Stimulated activated CD4-positive, alpha-beta T cell treated with anti-CD3 and anti-CD28 coated beads, TNF-alpha, amount 100 ng/mL, for 1 hour (primary cell): ENCODE measurements at places on chromosomes 12 and 14.

- no peak for DNase-seq
These were observed 544.7 kb downstream of the ETNK1 start for GRCh38 chr12:23169696-23170013.

- DNase-seq, result peak; percentile 12
These were observed 764 bp upstream of the SPTB start for GRCh38 chr14:64880221-64881121.

DNA sequence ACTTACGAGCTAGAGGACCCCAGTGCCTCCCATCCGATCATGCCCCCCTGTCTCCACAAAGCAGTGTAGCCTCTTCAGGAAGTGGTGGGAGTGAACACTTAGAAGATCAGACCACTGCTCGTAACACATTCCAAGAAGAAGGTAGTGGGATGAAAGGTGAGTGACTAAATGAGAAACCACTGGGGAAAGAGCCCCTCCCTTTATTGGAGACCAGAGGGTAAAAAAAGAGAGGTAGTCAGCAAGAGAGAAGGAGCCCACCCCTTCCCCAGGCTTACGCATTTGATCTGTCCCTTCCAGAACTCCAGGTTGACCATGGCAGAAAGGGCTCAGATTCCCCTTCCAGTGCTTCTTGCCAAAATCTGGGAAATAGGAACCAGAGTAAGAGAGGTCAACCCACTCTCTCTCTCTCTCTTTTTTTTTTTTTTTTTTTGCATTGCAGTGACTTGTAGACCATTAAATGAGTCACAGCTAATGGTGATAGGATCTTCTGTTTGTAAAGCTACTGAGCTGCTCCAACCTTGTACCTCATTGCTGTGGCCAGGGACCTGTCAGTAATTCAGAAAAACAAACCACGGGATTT is 165.4 kb downstream of the GCH1 start:
- DNase-seq, result no peak

DNA sequence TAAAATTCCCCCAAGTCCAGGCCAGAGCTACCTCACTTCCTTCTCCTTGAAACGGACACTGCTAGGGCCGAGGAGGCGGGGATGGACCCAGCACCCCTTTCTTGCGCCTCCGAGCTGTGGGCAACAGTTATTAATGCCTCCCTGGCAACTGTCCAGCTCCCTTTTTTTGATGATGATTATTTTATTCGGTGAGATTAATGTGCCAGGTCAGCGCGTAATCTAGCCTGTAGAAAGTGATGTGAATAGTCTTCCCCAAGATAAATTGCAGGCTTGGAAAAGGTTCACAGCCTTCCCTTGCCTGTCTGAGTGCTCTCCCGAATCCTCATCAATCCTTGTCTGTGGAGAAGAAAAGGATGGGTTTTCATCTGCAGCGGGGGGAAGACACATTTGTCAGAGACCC is 54.3 kb downstream of the RNFT2 start:
- DNase-seq, result no peak

DNA sequence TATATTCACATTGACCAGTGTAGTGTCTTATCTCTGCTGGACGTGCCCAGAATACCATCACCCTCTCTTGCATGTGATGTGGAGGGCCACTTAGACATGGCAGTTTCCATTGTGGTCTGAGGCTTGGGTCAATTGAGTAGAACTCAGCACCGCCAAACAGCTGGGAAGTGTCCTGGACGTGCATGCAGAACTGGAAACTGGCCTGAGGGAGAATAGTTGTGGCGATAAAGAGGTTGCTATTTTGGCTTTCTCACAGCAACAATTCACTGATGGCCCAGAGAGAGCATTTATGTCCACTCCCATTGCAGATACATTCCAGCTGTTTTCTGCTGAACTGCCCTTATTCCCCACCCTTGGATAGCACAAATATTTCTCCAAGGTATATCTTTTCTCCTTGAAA is 210.1 kb upstream of the DAAM1 start:
- no peak for DNase-seq

DNA sequence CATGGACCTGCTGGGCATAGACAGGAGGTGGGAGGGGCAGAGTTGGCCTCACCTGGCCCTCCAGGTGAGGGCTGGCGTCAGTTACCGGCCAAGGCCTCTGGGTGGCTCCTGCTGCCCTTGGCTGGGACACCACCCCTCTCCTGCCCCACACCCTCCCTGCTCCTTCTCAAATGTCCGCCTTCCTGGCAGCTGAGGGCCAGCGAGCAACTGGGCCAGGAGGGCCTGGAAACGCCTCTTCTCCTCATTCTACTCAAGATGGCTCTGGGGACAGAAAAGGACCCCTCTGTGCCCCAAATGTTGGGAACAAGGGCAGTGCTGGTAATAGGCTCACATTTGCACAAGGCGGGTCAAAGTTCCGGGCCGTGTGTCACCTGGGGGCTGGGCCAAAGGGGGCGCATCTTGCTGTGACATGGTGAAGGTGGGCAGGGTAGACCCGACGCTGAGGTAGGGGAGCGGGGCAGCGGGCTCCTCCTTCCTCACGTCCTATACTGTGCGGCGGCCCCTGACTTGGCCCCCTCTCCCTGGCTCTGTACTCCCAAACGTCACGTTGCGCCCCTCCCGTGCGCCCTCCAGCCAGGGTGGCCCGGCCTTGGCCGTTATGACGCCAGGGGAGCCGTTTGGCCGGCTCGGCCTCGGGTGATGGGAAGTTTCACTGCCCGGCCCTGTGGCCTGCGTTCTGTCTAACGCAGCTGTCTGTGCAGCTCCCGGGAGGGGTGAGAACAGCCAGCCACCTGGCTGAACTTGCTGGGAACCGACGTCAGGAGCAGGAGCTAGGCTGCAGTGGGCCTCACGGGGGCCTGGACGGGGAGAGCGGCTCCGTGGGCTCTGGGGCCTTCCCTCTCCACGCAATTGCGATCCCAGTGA is 18.0 kb upstream of the DLK1 start:
- no peak for DNase-seq

DNA sequence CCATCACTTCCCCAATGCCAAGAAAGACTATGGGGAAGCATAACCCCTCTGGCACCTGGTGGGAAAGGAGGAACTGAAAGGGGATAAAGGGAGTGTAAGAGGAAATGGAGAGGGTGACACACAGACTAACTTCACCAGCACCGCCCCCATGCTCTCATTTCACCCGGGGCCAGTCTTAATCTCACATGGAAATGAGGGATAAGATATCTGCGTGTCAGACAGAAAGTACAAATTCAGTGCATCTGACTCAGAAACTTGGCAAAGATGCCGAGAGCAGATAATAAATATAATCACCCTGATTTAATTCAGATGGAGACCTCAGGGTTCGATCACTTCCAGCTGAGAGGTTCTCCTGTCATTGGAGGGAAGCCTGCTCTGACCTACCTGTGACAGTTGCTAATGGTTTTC is 191.6 kb downstream of the DUSP6 start:
- no peak for DNase-seq

DNA sequence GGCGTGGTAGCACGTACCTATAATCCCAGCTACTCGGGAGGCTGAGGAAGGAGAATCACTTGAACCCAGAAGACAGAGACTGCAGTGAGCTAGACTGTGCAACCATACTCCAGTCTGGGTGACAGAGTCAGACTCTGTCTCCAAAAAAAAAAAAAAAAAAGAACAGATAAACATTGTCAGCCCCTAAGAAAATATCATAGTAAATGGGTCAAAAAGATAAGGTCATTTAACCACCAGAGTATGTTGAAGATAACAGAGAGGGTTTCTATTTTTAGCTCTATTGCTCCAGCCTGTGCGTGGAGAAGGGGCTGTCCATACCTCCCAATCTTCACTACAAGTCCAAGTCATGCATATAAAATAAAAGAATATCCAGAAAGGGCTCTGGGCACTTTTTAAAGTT is 15.4 kb downstream of the LGMN start:
- no peak for DNase-seq

DNA sequence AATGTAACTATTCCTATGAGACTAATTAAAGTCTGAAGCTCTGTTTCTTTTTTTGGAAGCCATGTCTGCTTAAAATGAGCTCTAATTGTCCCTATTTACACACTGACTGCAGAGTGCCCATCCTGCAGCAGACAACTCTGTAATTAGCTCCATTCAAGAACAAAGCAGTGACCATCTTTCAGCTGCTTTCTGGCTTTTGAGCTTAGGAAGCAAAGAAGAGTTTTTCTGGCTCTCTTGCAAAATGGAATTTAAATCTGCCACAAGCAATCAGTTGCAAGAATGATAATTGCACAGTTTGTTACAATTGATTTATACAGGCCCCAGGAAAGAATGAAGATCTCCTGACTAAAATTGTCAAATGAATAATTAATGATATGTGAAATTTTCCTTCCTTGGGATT is 83.4 kb downstream of the GAS2L3 start:
- no peak for DNase-seq
